ENCODE measurements at places on chromosomes 4 and X.

- DNase-seq = no peak
Observed at GRCh38 chr4:164930647-164931046, 46.8 kb downstream of the TRIM61 start.

DNA sequence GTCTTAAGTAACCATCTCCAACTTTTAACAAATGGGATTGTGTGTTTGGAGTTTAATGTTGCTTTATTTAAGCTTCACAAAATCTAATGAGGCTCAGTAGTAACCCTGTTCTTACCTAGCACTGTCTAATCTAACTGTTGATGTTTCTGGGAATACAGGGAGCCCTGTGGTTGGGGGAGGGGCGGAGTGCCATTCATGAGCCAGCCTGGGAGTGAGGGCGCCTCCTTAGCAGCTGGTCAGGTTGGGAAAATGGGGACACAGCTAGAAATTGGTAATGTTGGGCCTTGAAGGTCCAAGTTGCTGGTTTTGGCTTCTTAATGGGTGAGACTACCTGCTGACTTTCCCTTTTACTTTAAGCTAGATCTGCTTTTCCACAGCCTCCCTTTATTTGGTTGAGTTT, 22.9 kb upstream of the TADA2B start:
- DNase-seq = no peak

GRCh38 chr4:130486841-130487240, 1390.9 kb downstream of the C4orf33 start:
- DNase-seq = no peak

DNA sequence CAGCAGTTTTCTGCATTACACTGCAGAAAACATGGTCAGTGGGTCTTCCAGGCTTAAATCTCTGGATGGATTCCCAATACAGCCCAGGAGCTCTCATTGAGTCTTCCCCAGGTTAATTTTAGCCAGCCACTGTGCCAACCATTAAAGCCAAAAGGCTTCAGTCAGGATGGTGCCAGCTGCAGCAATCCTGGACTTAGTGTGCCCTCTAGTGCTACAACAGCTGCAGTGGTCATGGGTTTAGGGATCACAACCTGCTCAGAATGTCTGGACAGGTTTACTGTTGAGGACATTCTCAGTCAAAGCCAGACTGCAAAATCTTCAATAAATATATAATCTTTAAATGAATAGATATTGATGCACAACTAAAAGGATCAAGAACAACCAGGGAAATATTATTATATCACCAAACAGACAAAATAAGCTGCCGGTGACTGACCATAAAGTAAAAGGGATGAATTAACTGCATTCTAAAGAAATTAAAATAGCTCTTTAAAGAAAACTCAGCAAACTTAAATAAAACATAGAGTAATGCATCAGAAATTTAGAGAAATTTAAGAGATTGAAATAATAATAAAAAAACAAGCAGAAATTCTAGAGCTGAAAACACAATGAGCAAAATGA, 639.9 kb downstream of the SPOCK3 start:
- DNase-seq = no peak

GRCh38 chr4:146134761-146135445, 40.6 kb upstream of the LSM6 start:
- no peak for DNase-seq

GRCh38 chr4:105196523-105197145, 50.0 kb downstream of the TET2 start:
- DNase-seq = no peak

Data from activated CD4-positive, CD25-positive, alpha-beta regulatory T cell treated with anti-CD3 and anti-CD28 coated beads, Interleukin-2, amount 50 U/mL, for 16 hours (primary cell).